ENCODE measurements at places on chromosomes 16 and 17. TPM values are rescaled to one million over a fixed set of nuclear protein-coding genes. Genes with fewer than 3 reads are reported as not detected.
A peak's percentile ranks its signal among the peaks of the same experiment; 100 is the strongest.

- no peak for DNase-seq
These were observed 14.3 kb downstream of the ZNHIT3 start for GRCh38 chr17:36500745-36501225.

The CES3 gene
- under 0.01 TPM for total RNA-seq

DNA sequence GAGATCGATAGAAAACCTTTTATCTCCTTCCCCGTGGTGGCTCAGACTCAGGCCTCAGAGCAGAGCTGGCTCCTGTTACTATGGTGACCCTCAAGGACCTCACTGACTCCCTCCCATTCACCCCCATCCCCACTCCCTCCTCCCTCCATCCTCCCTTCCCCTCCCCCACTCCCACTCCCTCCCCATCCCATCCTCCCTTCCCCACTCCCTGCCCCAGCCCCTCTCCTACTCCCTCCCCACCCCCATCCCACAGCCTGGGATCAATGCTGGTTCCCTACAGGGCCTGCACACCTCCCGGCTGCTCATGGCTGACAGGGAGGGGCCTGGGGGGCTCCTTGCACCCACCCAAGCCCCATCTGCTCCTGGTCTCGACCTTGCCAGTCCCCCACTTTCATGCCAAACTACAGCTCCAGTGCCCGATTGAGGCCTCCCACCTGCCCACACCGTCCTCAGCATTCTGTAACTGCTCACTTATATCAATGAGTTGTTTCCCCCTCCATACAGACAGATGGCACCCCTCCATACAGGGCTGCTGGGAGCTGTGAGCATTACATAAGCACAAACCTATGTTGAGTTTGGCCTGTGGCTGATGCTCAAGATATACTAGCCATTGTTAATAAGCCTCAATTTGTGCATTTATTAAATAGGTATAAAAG is 11.6 kb upstream of the RAI1 start:
- no peak for DNase-seq

The PTX4 gene
- not detected for total RNA-seq

DNA sequence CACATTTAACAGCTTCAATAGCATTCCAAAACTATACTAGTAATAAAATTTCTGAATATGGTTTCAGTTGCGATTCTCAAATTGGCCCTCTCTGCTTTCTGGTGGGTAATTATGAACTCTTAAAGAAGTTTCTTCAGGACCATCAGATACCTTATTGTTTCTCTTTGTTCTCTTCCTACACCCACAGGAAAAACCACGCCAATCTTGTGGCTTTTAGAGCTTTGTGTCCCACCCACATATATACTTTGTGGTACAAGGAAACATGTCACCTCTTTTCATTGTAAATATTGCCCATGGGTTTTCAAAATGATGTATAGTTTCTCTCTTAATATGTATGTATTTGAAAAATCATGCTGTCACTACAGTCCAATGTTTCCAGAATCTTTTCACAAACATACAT is 12.1 kb downstream of the ABCA9 start:
- DNase-seq = no peak

DNA sequence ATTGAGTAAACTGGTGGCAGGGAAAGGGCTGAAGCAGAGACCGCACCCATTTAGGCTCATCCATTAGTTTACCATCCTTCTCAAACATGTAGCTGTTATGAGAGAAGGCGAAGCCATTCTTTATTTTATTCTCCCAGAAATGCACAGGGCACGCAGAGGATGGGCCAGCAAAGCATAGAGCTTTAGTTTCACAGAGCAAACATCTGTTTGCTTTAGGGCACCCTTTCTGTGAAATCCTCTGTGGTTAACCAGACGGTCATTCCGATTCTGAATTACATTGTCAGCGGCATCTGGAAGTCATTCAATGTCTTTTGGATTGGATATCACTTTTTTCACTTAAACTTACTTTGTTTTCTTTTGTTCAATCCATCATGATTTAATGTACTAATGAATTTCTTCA is 96.0 kb downstream of the TOX3 start:
- no peak for DNase-seq

The CD300E gene
- not detected for total RNA-seq

DNA sequence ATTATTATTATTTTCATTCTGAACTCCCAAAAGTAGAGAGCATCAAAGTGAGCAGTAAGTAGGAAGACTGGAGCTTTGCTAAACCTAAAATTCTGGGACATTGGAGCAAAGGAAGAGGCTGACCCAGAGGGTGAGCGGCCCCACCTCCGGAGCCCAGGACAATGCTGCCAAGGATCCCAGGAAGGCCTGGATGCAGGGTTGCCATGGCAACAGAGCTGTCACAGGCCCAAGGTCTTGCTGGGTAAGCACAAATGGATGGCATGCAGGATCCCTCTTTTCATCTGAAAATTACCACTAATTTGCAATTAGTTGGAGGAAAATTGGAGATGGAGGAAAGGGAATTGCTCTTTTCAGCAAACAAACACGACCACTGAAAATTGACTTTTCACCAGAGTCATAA is 457.9 kb upstream of the CDH5 start:
- no peak for DNase-seq

- no peak for DNase-seq
These were observed 4.5 kb upstream of the GALK1 start for GRCh38 chr17:75769536-75769935.

The KCTD2 gene
- total RNA-seq = 9.4 TPM

- DNase-seq = no peak
These were observed 26.9 kb upstream of the COX10 start for GRCh38 chr17:14042411-14042810.

DNA sequence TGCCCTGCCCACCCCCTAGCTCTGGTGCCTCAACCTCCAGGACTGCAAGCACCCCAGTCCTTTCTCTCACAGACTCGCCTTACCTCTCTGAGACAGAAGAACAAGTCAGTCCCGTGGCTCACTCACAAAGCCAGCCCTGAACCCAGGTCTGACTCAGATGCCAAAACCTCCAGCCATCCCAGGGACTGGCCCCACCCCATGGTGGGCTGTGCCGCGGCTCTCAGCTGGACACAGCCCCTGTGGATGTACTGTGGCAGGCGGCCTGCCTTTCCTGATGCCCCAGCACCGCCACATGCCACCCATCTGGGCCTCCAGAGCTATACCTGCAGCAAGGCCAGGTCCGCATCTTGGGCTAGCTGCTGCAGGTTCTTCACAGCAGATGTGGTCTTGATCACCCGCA is 19.8 kb downstream of the MPG start:
- peak; percentile 53 for DNase-seq
